ENCODE measurements at places on chromosomes 11 and 22.

- DNase-seq = peak; percentile 18
These were observed 3.7 kb downstream of the RNH1 start for GRCh38 chr11:503179-503981.

DNA sequence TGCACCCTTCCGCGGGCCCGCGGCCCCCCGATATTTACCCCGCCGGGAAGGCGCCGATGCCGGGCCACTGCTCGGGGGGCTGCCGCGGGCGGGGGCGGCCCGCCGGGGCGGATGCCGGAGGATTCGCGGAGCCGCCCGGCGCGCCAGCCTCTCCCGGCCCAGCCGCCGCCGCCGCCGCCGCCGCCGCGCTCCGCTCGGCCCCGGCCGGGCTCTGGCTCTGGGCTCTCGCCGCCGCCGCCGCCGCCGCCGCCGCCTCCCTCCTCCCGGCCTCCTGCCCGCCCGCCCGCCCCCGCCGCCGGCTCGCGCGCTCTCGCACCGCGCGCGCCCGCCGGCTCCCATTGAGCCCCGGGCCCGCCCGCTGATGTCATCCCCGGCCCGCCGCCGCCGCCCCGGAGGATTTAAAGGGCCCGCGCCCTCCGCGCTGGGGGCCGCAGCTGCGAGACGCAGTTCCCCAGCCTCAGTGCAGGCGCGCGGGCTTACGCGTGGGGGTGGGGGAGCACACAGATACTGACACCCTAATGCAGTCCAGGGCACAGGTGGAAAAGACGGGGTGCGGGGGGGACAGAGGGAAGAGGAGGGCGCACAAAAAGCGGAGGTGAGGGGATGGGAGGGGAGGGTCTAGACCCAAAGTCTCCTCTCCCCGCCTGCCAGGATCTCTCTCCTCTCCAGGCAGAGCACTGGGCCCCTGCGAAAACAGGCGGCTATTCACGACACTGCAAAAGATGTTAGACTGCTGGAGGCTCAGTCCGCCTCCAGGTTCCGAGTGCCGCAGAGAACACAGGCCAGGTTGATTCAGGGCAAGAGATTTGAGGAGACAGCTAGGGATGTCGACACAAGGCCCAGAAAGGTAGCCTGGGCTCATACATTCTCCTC is at the start of gene CSNK1E:
Gene CSNK1E, minus strand, starts transcription at position 312 of the 873 bp plus-strand sequence. CDS start 3,276 bp downstream, outside the sequence.
- peak; percentile 67 for DNase-seq

GRCh38 chr11:65170058-65170534 is at the start of gene SPDYC:
TSS of gene SPDYC (plus strand) at chr11:65170233. CDS start at chr11:65171358, 1,125 bp downstream.
- DNase-seq = no peak

- no peak for DNase-seq
These were observed 41.4 kb downstream of the MED15 start for GRCh38 chr22:20548806-20549205.

- DNase-seq = no peak
These were observed 21.1 kb downstream of the TEAD1 start for GRCh38 chr11:12695221-12695794.

DNA sequence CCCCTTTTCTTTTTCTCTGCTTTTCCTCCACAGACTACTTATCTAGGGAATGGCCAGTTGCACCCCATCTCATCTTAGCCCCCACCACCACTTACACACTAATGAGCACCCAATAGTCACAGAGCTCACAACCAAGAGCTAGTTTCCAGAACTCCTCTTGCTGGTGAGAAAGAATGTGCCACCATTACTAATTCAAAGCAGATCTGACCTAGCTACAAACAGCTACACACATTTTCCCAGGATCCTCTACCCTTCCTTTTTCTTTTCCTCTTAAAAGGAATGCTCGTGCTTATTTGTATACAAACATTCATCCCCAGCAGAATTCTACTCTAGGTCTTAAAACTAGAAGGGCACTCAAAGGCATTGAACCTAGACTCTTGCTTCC is 136.8 kb downstream of the CD44 start:
- no peak for DNase-seq

GRCh38 chr11:134560066-134560465 is 148.0 kb upstream of the B3GAT1 start:
- DNase-seq = no peak

DNA sequence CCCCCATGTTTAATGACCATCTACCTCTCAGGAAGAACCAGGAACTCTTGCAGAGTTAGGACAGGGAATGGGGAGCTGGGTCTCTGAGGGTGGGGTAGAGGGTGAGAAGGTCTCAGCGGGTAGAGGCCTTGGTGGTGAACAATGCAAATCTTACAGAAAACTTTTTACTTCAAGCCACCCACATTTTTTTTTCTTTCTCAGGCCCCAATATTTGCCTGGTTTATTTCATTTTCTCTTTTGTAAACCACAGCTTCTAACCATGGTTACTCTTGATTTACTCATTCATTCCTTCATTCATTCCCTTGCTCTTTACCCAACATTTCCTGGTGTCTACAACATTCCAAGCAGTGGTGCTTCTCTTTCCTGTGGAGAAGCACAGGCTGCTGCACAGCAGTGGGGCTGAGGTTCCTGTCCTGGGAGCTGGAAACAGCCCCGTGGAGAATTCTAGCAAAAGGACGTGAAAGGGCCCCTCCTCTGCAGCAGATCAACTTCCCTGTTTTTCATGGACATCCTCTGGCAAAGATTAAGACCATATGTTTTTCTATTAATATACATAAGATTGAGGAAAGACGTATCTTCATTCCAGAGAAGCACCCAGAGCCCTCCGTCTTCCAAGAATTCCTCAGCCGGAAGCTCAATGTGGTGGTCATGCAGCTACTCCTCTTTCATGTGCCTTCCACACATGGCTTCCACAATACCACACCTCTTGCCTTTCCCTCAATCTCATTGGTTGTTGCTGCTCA is 224.4 kb upstream of the SESN3 start:
- no peak for DNase-seq

GRCh38 chr22:41341990-41342389 is 39.8 kb upstream of the TEF start:
- DNase-seq = no peak

DNA sequence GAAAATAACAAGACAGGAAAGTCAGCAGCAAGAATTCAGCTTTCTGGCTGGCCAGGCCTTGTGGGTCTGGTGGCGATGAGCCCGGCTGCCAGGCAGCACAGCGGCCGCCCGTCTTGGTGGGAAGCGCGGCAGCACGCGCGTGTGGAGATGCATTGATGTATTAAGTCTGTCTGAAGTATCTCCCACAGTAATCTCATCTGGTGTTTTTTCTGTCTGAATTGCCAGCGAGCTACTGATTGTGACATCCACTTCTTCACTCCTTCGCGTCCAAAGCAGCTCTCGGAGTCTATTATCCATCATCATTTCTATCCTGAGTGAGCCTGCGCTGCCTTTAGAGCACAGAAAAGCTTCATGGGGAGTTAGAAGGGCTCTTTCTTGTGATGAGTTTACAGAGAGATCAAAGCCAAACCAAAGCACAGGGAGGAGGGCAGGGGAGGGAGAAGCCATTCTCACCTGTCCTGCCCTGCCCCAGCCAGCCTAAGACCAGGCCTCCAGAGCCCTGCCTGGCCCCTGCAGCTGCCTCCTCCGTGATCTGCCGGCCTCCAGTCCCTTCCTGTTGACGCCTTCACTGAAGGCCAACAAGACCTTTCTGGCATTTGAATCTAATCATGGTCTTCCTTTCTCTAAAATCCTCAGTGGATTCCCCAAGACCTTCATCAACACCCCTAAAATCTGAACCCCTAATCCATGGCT is 1419.0 kb downstream of the TBC1D22A start:
- no peak for DNase-seq

DNA sequence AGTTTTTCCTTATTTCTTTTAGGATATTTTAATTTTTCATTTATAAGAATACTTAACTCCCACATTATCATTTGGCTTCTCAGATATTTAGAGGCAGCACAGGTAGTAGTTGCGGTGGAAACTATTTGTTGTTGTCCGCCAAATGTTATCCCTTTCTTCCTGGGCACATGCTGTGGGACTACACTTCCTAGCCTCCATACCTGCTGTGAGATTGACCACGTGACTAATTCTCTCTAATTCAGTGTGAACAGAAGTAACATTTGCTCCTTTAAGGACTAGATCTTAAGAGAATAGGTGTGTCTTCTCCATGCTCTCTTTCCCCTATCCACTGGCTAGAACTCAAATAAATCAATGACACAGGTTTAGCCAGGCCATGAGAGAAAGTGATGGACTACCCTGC is 136.5 kb downstream of the ATG16L2 start:
- DNase-seq = no peak

DNA sequence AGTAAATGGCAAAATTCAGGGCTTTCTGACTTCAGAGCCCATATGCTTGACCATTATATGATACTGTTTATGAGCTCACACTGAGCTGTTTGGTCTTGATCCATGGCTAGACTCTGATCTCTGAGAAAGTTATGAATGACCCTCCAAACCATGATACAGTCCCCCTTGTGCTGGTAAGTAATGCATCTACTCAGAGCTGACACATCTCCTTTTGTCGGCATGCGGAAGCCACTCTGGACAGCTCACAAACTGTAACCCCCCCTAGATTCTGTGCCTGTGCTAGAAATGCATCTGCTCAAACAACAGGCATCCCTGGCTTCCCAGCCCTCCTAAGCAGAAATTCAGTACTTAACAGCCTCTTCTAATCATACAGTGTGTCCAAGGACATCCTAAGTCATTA is 150.8 kb upstream of the RAG2 start:
- no peak for DNase-seq

DNA sequence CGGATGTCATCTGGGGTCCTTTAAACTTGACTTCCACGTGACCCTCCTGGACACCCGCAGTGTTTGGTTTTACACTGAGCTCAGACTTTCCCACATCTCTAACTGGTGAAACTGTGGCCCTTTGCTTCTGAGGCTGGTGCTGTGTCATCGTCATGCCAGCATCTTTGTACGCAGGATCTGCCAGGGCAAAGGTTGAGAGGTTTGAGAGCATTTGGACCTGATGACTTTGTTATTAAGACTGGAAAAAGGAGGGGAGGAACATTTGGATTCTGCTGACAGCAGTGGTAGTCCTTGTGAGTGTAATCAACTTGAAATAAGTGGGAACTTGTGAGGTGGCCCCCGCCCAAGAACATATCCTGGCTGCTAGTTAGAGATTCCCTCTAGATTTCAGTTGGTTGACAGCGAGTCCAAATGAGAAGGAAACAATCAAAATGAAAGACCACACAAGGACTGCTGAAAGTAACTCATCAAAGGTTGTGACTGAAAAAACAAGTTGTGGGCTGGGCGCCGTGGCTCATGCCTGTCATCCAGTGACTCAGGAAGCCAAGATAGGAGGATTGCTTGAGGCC is 102.5 kb downstream of the KIAA1671 start:
- no peak for DNase-seq

- DNase-seq = no peak
These were observed 17.2 kb upstream of the KLHL35 start for GRCh38 chr11:75450236-75450635.

- no peak for DNase-seq
These were observed 16.1 kb downstream of the SELENOO start for GRCh38 chr22:50216684-50217520.

DNA sequence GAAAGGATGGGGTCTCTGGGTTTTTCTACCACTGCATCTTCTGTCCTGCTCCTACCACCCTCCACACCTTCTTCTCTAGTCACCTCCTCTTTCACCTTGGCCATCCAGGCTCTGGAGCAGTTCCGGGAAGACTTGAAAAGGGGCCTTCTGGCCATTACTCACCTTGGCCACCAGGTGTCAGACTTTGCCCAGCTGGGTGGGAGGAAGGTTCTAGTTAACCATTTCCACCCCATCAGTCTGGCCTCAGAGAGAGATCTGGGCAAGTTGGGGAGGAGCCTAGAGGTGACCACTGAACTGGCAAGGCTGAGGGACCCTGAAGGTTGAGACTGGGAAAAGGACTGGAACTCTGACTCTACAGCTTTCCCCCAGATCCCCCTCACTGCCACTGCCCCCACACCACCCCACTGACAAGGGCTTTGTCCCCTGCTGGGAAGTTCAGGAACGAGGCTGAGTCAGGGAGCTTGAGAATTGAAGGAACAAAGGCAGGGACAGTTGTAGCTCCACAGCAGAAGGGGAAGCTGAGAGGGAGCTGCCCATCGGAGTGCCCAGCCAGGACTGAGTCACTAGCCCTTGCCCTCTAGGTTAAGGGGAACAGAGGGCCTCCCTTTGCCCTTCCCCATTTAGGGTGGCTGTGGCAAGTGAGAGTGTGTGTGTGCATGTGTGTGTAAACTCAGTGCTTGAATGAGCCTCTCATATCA is 3.7 kb upstream of the POLD4 start:
- DNase-seq = peak; percentile 79

DNA sequence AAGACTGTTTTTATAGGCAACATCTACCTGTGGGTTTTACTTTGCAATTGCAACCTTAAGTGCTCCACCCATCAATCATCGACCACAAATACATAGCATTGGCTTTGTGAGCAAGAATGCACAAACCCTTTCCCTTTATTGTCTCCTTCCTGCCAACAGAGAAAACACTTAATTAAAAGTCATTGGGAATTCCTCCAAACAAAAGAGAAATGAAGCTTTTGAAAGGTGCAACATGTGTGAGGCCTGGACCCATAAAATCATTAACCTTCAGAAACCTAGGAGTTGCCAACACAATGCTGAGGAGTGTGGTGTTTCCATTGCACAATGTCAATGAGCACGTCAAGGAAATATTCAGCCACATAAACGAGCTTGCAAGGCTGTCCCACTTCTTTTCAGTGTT is 223.2 kb downstream of the BLID start:
- DNase-seq = no peak

DNA sequence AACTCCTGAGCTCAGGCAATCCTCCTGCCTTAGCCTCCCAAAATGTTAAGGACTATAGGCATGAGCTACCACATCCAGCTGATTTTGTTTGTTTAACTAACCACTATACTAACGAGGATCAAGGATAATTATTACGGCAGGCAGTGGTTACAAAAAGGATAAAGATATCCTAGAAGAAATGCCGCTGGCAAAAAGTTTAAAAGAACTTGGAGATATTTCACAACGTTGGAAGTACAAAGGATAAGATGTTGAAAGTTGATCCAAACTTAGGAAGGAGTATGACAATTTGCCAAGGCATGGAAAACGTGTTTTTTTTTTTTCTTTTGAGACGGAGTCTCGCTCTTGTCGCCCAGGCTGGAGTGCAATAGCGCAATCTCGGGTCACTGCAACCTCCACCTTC is 13.4 kb downstream of the AP5B1 start:
- no peak for DNase-seq

DNA sequence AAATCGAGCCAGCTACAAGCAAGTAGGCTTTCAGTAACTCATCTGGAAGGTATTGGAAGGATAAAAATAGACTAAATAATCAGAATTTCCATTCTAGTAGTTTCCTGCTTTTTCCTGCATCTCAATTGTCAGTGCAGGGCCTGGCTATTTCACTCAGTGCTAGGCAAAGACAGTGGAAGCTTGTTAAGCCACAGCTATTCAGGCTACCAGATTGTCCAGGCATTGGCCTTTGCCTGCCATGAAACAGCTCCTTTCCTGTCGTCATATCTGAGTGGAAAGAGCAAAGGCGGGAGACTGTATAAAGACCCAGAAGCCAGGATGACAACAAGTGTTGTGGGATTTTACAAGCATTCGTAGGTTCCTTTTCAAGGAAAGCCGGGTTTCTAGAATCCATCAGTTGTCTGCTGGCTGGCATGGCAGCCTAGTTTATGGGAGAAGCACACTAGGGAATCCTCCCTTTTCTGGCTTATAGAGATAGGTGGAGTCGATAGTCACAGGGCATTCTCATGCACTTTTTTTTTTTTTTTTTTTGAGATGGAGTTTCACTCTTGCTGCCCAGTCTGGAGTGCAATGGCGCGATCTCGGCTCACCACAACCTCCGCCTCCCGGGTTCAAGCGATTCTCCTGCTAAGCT is 2.0 kb upstream of the TNRC6B start:
- DNase-seq = no peak

- no peak for DNase-seq
These were observed 64.9 kb downstream of the NECTIN1 start for GRCh38 chr11:119664063-119664572.

- no peak for DNase-seq
These were observed 24.6 kb downstream of the MOV10L1 start for GRCh38 chr22:50114221-50115021.
